T1000 (cell line): ENCODE measurements at places on chromosomes 16 and 17.

DNA sequence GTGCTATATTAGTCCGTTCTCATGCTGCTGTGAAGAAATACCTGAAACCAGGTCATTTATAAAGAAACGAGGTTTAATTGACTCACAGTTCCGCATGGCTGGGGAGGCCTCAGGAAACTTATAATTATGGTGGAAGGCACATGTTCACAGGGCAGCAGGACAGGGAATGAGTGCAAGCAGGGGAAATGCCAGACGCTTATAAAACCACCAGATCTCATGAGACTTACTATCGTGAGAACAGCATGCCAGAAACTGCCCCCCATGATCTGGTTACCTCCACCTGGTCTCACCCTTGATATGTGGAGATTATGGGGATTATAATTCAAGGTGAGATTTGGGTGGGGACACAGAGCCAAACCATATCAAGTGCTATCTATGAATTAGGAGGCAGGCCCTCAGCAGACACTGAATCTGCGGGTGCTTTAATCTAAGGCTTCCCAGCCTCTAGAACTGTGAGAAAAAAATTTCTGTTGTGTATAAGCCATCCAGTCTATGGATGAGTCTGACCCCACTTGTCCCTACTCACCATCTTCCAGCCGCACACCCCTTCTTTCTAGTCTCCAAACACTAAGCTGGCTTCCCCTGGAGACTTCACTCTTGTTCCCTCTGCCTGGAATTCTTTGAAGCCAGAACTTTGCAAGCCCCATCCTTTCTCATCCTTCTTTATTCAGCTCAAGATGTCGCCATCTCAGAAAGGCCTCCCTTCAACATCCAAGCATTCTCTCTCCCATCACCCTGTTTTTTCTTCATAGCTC, 772 bp upstream of the NUP93 start:
- no peak for DNase-seq

DNA sequence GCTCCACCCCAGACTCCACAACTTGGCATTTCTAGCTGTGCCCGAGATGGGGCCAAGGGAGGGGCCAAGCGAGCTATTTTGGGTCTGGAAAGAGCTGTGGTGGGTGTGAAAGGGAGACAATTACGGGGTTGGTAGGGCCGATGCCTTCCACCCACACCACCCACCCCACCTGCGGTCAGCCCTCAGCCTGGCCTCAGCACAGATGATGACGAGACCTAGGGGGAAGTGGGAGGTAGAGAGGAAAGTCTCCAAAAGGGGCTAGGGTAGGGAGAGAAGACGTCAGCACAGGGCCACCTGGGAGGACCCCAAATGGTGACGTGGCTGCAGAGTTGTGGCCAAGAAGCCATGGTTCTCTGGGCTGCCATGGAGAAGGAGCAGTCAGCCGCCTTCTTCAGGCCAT, 83.1 kb downstream of the SDK2 start:
- no peak for DNase-seq

GRCh38 chr17:74597069-74597790, 5.1 kb upstream of the CD300LD start:
- DNase-seq = no peak

GRCh38 chr17:7208027-7208571, 11.5 kb downstream of the DLG4 start:
- DNase-seq = no peak

DNA sequence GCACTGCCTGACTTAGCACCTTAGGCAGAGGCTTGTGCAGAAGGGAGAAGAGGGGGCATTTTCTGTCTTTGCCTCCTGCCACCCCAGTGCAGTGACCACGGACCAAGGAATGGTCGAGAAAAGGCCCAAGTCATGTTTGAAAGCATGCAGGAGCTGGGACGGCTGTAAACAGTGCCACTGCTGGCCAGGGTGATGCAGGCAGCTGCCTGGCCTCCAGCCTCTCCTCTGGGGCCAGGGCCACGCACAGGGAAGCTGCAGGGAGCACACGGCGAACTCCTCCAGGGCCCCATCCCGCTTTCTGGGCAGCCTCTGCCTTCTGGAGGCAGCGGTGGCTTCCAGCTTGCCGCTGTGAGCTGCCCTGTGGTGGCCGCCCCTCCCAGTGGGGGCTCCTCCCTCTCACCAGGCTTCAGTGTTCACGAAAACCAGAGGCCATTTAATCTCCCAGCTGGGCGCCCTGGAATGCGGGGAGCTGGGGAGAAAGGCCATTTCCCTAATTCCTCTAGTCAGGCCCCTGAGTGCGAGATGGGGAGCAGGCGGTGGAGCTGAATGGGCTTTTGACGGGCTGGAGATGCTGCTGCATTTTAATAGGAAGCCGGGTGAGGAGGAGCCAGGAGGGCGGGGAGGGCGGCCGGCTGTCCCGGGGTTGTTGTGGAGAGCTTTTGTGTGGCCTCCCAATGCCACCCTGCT, 28.7 kb upstream of the DNAI2 start:
- no peak for DNase-seq

- no peak for DNase-seq
Observed at GRCh38 chr17:32160526-32160925, 18.2 kb downstream of the RHOT1 start.

- DNase-seq = no peak
Observed at GRCh38 chr17:76142585-76143041, 1.6 kb upstream of the FOXJ1 start.

GRCh38 chr16:2032285-2033056, 5.8 kb downstream of the NHERF2 start:
- no peak for DNase-seq

DNA sequence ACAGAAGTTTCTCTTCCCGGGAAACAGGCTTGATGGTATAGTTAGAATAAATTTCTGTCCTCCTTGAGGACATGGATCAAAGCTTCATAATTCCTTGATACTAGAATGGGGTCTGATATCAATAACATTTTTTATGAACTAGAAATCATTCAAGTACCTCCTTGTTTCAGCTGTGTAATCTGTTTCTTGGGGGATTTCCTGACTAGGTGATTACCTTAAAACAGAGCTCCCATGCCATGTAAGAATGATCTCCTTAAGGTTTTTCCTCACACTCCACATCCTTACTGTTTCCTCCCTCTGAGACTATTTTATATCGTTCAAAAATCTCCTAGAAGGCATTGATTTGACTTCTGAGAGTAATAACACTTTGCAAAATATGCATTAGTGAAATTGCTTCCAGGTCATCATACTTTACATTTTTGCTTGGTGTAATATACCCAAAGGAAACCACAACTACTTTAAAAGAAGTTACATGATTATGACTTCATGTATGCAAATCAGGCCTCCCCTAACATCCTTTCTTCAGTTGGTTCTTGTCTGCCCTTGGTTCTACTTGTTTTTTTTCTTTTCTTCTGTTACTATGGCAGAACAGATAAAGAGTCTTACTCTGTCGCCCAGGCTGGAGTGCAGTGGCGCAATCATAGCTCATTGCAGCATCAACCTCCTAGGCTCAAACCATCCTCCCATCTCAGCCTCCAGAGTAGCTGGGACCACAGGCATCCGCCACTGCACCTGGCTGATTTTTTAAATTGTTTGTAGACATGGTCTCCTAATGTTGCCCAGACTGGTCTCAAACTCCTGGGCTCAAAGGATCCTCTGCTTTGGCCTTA, 388.8 kb downstream of the ZFHX3 start:
- DNase-seq = no peak

DNA sequence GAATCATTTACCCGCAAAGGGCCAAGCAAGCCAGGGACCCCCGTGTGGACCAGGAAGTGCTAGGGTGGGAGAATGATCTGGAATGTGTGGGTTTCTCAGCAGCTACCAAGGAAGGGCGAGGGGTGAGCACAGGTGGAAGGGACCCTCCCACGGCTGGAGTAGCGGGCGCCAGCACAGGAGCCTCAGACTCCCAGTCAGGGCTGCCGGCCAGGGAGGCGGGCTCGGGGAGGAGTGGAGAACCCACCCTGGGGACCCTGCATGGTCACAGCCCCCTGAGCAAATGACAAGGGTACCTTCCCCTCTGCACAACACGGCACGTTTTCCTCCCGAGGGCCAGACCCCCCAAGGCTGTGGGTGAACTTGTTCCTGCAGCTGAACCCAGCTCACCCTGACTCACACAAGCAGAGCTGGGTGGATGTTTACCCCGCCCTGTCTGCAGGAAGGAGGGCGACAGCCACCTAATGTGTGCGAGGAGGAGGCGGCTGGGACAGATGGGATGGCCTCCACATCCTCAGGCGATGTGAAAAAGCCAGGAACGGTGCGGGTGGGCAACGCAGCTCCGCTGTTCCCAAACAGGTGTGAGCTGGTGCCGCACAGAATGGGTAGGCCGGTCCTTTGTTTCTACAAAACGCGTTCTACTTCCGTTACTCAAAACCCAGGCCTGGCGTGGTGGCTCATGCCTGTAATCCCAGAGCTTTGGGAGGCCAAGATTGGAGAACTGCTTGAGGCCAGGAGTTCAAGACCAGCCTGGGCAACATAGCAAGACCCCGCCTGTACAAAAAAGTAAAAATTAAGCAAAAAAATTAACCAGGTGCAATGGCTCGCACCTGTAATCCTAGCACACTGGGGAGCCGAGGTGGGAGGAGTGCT, 6.2 kb downstream of the ECI1 start:
- DNase-seq = no peak
